ENCODE measurements at places on chromosomes 1 and 21. TPM values are rescaled to one million over a fixed set of nuclear protein-coding genes. Genes with fewer than 3 reads are reported as not detected.

The C1orf210 gene
- 26.2 TPM for polyA plus RNA-seq

The MEX3A gene
- 42.9 TPM for polyA plus RNA-seq

The HSPA13 gene
- 64.2 TPM for polyA plus RNA-seq

The SELENBP1 gene
- 45.4 TPM for polyA plus RNA-seq
